ENCODE measurements at places on chromosomes 11 and 22.
A peak's percentile ranks its signal among the peaks of the same experiment; 100 is the strongest.

DNA sequence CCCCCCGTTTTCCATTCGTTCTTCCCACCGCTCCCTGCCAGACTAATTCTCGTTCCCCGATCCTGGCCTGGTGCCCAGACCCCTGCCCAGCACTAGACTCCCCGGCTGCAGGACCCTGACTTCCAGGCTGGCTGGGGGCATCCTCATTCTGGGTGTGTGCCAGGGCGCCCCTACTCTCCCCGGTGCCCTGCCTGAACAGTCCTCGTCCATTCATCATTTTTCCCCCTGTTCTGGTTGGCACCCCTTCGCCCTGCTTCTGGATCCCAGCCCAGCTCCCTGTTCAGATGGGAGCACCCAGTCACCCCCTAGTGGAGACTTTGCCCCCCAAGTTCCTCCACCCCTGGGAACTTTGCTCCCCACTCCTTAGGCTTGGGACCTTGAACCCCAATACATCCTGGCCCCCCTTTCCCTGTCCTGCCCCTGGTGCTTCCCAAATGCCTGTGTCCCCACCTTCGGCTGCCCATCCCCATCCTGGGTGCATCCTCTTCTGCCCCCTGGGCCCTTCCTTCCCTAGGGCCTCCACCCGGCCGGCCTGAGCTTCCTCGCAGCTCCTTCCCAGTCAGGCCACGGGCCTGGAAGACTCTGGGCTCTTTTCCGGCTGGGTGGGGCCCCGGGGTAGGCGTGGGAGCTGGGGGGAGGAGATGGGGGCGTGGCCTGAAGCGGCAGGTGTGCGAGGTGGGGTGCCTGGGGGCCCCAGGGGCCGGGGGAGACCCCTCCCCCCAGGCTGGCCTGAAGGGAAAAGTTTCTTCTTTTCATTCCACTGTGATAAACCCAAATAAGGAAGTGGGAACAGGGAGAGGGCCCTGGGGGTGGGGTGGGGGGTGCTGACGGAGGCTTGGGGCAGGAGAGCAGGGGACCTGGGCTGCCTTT is 908 bp downstream of the PLCB3 start:
- no peak for DNase-seq

DNA sequence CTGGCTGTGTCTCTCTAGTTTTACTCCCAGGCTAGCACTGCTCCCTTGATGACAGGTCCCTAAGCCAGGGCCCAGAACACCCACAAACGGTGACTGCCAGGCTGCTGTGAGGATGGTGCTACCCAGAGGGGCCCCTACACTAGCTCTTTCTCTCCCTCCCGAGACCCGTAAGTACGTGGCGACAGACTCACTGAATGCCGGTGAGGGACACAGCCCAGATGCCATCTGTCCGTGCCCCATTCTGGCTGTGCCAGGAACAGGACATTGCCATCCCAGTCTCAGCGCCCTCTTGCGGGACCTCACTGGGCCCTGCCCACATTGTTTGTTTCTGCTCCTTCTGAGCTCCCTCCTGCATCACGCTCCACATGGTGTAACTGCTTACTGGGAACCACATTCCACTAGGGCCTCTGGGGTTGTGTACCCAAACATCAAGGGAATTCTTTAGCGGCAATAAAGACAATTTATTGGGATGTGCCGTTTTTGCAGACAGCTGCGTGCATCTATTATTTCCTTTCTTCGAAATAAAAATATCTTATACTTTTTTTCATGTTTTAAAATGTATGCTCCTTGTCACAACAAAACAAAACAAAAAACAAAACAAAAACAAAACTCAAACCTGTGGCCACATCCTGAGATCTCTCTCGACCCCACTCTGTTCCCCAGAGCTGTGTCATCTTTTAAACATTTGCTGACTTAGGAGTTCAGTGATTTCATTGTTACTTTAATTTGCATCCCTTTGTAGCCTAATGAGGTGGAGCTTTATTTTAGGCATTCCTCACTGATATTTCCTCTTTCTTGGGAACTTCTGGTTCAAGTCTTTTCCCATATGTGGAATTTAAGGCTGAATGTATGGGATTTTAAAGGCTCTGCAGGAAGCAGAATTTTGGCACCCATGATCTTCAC is 4.4 kb upstream of the TPCN2 start:
- DNase-seq, result peak; percentile 68

GRCh38 chr22:43974028-43974545 is 18.8 kb downstream of the SAMM50 start:
- no peak for DNase-seq

GRCh38 chr11:103109818-103110388 is 677 bp downstream of the DYNC2H1 start:
- no peak for DNase-seq

DNA sequence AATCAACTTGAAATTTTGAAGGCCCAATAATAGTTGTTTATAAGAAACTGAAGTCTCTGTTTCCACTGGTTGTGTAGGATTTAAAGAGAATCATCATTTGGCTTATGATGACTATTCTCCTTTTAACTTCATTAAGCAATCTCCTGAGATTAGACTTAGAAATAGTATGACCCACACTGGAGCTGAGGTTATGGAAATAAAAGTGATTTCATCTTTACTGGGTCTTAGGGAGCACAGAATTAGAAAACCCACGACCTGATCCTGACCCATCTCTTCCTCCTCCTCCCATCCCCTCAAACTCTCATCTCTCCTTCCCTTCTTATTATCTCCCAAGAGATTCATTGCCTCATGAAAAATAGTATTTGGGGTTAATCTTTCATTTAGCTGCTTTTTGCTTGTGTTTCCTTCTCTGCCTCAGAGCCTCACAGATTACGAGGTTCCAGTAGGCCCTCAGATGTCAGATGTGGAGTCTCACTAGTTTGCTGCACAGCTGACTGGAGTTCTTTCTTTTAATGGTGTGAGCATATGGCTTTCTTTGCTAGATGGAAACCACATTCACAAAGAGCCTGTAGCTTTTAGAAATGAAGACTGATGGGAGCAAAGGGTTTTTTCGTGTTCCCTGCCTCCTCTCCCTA is 85.0 kb downstream of the ALX4 start:
- DNase-seq, result no peak

- no peak for DNase-seq
These were observed 782 bp upstream of the OSBPL5 start for GRCh38 chr11:3165916-3166267.

GRCh38 chr22:48897645-48898370 is 929.9 kb downstream of the BRD1 start:
- no peak for DNase-seq

GRCh38 chr22:21942407-21943343 is 10.0 kb downstream of the PPM1F start:
- DNase-seq, result no peak

GRCh38 chr22:46187862-46188261 is 37.5 kb downstream of the PPARA start:
- no peak for DNase-seq

DNA sequence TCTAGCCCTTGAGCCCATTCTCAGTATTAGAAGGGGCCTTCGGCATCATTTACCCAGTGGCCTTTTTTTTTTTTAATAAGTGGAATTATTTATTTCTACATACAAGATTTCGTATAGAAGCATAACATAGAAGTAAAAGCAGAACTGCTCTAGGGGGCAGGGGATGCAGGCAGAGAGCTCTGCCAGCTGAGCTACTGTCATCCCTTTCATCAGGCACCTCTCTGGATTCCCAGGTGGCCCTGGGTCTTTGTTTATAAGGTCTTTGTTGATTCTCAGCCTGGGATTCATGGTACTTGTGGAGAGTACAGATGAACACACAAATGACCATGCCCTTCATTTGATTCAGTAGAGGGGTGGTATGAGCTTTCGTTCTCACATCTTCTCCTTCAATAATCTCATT is 66.4 kb downstream of the GAB2 start:
- DNase-seq, result no peak

DNA sequence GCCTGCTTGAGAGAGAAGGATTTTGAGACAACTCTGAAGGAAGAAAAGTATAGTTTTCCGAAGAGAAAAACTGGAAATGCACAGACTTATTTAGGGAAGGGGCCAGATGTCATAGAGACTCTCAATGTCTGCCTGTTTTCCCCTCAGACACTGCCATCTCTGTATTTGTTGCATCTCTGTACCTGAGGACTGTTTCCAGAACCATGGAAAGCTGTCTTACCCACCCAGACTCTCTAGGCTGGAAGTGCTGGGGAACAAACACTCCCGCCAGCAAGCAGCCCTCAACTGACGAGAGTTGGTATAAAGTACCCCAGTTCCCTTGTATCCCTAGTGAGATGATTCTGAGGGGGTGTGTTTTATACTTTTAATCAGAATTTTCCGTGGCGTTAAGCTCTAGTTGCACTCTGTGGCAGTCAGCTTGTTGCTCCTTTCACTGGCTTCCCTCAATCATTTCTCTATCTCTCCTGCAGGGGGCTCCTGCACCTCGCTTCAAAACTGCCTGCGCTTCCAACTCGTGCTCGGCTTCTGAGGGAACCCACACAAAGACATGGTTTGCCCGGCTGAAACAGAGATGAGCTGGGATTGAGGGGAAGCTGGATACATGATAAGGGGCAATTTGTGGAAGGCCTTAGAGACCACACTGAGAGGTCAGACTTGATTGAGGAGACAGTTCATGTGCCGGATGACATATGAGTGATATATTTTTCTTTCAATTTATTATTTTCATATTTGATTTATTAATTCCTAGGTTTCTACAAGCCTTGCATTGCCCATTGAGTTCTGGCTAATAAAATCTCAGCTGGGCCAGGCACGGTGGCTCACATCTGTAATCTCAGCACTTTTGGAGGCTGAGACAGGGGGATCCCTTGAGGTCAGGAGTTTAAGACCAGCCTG is 36.9 kb upstream of the CLPB start:
- peak; percentile 60 for DNase-seq

- DNase-seq, result no peak
These were observed 5.5 kb downstream of the MRGPRX2 start for GRCh38 chr11:19055016-19055415.

DNA sequence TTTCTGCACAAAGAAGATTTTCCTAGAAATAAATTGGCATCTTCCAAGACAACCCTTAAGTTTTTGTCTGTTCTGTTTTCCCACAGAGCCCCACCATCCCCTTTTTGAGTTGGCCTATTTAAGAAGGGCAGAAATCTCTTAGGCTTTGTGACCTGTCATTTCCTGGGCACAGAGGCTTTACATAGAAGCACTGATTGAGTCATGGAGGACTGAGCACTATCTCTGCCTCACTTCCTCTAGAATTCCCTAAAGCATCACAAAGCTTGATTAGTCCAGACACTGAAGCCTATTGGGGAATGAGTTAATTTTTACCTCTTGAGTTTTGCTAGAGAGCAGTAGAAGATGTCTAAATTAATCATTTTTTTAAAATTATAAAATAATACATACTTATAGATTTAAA is 25.4 kb downstream of the TRIM44 start:
- no peak for DNase-seq

DNA sequence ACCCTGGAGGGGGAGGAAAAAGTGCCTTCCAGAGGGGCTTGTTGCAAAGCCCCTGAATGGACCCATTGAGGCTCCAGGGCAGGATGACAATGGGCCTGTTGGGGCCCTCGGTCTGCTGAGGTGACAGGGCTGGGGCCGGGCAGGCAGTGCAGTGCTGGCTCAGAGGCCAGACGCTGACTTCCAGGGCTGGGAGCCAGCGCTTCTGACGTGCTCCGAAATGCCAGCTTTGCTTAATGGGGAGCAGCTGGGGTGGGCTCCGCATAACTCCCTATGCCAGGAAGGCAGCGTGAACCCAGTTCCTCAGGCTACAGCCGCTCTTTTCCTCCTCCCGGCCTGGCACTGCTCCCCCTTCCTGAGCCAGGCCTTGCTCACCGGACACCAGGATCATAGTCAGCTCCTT is 17.7 kb downstream of the NAV2 start:
- DNase-seq, result no peak

DNA sequence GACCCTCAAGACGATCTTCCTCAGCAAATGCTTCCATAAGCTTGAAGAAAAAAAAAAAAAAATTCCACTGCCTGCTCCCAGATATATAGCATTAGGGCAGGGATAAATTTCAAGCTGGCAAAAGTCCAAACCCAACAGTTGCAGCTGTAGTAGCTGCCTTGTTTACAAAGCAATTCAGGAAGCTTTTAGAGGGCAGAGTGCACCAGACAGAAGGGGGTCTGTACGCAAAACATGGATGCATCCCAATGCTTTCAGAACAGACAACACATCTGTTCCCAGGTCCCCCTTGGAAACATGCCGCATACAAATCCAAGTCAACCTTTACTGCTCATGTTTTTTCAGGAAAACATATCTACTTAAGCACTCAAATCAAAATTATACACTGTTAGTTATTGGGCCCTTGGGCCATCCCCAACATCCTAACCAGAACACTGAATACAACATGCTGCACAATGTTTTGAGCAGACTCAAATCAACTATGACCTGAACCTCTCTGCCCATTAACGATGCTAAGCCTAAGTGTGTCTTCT is 94.5 kb downstream of the CADM1 start:
- DNase-seq, result peak; percentile 94

All from HepG2 (cell line).